ENCODE measurements at places on chromosomes 6 and 20. TPM values are rescaled to one million over a fixed set of nuclear protein-coding genes. Genes with fewer than 3 reads are reported as not detected.

DNA sequence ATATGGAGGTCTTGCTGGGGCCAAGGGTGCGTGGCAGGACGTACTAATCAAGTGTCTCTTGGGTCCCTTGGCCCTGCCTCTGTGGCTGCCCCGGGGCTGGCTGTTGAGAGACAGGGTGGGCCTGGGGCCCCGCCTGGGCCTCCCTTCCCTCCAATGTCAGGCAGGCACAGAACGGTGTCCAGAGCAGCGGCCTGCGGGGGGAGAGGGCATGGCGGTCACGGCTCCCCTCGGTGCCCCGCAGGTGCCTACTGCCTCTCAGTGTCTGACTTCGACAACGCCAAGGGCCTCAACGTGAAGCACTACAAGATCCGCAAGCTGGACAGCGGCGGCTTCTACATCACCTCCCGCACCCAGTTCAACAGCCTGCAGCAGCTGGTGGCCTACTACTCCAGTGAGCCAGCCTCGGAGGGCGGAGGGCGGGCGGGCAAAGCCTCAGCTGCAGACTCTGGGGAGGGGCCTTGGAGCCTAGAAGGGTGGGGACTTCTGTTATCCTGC, 50.0 kb downstream of the SRC start:
- DNase-seq = no peak

MRAP2 gene
- not detected for total RNA-seq

ASIP gene
- total RNA-seq = not detected

- no peak for DNase-seq
These were observed 12.7 kb upstream of the VNN1 start for GRCh38 chr6:132726608-132726975.

- no peak for DNase-seq
These were observed 58.5 kb downstream of the AHI1 start for GRCh38 chr6:135438907-135439535.

PTGIS gene
- 7.6 TPM for total RNA-seq
